ENCODE measurements at places on chromosomes 2 and 18.

GRCh38 chr2:47336259-47337238 lies 66.4 kb upstream of the MSH2 start:
- no peak for DNase-seq

DNA sequence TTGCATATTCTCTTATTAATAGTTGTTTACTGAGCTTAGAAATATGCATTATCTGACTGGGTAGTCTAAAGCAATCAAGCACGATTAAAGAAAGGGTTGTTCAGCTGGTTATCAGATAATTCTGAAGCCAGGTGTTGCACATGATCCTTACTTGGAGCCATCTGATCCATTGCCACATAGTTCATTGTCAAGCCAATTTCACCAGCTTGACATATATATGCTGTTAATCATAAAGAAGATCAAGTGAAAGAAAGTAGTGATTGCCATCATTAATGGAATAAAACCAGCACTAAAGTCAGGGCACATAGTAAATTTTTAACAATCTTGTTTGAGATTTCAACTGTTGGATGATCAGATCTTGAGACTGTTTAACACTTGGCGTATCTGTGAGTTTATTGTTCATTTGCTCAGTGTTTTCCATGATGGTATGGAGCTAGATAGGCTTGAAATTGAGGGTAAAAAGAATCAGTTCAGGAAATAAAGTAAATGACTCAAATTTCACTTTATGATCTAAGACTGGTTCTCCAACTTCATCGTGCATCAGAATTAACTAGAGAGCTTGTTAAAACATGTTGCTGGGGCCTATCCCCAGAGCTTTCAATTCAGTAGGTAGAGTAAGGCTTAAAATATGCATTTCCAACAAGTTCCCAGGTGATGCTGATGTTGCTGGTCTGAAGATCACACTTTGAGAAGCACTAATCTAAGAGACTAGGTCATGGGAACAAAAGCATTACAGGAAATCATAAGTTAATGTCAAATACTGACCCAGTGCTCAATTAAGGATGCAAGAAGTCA lies 539.6 kb downstream of the SATB2 start:
- no peak for DNase-seq

DNA sequence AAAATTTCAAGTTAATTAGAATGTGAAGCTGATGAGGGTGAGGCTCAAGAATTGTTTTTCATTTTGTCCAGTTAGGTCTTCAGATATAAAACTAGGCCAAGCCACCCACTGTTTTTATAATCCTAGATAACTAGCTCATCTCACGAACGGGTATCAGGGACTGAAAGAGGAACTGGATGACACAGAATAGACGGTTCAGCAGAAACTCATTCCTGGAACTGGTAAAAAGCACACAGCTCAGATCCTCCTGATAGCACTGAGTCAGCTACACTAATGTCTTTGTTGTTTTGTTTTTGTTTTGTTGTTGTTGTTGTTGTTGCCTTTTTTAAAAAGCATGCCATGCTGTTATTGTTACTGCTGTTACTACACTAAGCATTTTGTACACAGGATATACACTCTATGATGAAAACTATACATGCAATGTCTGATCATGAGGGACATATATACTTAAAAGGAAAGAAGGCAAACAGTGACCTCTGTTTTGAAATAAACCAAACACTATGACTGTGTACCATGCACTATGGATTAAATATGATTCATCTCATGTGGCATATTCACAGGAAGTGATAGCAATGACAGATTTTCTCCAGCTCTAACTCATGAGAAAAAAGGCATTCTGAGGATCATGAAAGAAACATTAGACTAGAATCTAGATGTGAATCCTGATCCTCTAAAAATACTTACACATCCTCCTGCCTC lies 437.6 kb downstream of the NCKAP5 start:
- DNase-seq = peak; percentile 33

DNA sequence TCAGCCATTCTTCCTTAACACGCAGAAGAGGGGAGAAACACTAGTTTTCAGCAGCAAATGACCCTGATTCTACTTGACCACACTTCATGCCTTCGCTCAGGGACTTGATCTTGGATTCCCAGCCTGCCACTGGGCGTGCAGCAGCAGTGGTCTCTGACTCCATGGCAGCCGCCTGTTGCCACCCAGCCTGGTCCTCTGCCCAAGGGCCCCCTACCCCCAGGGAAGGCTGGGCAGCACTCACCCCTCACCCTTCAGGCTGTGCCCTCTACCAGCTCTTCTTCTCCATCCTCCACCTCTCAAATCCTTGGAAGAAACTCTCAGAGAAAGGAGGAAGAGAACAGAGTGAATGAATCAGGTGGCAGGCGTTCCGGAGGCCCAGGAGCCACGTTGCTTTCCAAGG lies 32.1 kb upstream of the RPL31 start:
- no peak for DNase-seq

- no peak for DNase-seq
Observed at GRCh38 chr2:128413718-128414341, 95.2 kb upstream of the HS6ST1 start.

GRCh38 chr2:240292619-240293525 lies 142.6 kb upstream of the GPC1 start:
- DNase-seq = no peak

DNA sequence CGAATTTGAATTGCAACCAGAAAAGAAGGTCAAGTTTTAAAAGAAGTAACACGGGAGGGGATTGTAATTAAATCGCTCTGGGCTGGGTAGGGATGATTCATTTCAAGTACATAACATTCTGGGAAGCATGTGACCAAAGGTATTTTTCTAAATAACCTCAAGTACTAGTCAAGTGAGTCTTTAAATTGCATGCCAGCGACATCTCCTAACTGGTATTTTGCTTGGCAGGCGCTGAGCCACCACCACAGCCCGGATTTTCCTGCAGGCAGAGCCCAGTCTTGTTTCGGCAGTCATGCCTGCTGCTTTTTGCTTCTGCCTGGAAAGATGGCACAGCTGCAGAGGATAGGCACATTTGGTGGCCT lies 33.7 kb upstream of the NPAS2 start:
- DNase-seq = peak; percentile 95

DNA sequence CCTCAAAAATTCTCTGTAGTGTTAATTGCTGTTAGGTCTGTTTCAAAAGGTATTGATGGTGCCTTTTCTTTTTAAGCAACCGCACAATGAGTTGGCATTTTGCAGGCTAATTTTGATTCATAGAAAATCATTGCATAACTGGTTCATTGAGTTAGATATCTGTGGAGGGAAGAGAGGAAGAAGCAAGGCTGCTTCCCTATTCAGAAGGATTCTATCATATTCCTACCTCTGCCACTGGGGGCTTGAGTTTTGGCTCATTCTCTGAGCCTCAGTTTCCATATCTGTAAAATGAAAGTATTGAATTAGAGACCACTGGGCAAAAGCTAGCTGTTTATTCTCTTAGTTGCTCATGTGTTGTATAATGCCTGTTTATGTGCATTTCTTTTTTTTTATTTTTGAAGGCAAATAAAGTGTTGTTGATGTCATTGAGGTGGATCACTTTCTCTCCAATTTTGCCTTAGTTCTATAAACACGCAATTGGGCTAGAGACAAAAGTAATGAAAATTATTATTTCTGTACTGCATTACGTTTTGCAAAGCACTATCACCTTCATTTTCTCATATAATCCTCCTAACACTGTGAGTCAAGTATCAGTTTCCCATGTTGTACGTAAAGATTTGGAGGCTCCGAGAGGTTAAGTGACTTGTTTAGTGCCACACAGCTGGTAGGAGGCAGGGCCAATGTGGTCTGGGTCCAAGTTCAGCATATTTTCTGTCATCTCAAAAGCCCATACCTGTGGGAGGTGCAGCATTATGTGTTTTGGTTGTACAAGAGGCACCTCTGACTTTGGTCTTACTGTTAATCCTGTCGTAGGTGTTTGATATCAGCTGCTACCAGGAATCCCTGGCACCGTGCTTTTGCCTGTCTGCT lies 5.9 kb downstream of the TRIB2 start:
- DNase-seq = no peak

DNA sequence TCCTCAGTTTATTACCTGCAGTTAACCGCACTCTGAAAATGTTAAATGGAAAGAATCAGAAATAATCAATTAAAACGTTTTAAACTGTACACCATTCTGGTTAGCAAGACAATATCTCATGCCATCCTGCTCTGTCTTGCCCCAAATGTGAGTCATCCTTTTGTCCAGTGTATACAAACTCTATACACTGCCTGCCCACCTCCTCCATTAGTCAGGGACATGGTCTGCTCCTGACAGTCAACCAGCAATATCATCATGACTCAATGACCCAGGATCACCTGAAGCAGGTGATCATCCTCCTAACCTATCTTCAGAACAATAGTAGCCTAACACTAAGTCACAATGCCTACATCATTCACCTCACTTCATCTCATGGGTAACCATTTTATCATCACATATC lies 214.7 kb downstream of the KCNH7 start:
- no peak for DNase-seq

DNA sequence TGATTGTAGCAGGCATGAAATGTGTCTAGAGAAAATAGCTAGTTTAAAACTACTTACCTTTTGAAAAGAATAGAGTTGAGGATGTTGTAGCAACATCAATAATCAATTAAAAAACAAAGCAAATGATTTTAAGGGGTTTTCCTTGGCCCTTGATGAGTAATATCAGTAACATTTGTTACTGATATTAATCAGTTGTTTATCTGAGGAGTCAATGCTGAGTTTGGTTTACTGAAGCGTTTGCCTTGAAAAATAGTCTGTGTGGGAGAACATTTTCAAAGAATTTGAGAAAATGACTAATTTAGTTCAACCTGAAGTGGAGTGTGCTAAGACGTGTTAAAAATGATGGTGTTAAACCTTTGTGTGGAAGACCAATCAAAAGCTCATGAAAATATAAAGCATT lies 9.3 kb downstream of the PTH2R start:
- DNase-seq = no peak

- no peak for DNase-seq
Observed at GRCh38 chr2:47024046-47024445, 108.4 kb upstream of the MCFD2 start.

DNA sequence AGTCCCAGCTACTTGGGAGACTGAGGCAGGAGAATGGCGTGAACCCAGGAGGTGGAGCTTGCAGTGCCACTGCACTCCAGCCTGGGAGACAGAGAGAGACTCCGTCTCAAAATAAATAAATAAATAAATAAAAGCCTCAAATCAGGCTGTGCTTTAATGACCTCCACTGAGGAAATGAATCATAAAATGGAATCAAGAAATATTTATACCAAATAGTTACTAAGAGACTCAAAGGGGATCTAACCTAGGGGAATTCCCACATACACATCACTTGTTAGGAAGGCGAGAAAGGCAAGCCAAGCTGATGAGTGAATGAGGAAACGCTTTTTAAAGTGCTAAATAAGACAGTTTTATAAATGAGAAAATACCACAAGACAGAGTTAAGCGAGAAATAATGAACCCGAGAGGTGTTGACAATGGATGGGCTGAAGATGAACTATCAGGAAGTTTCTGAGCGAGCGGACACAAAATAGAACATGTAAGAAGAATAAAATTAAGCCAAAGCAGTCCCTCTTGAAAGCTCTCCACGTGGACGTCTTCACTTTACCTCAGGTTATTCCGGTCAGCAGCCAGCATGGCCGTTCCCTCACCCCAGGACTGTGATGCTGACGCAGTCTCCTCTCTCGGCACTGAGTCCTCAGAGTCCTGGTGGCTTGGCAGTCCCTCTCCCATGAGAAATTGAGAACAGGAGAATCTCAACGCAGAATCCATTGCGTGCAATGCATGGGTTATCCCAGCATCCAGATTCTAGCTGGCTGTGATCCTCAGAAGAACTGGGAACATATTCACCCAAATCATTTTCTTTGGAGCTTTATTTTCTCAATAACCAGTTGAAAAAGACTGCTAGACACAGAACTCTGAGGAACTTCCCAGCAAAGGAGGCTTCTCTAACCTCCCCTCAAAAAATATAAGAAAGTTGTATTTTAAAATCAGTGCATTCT lies 22.3 kb downstream of the PXDN start:
- DNase-seq = peak; percentile 91

- DNase-seq = no peak
Observed at GRCh38 chr2:49621016-49621415, 466.7 kb upstream of the FSHR start.

- peak; percentile 81 for DNase-seq
Observed at GRCh38 chr18:59547581-59548182, 149.5 kb downstream of the CCBE1 start.

- DNase-seq = peak; percentile 99
Observed at GRCh38 chr2:233350708-233351107, 3.6 kb upstream of the DGKD start.

- no peak for DNase-seq
Observed at GRCh38 chr2:191234376-191234775, 10.8 kb upstream of the MYO1B start.

DNA sequence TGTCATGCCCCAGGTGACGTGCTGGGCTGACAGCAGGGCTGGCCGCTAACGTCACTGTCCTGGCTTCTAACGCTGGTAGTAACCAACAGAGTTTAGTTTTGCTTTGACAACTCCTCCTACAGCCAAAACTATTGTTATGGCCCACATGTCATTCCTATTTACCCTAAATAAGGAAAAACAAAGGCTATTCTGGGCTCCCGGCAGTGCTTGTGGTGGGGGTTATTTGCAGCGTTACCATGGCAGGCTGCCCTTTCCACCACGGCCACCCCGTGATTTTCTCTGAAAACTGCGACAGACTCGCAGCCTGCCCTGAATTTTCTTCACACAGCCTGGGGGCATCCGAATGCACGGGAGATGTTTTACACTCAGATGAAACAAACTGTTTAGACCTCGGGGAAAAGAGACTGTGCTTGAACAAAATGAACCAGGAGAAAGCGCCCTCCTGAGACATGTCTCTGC lies 115.2 kb downstream of the FAM210A start:
- peak; percentile 44 for DNase-seq

Data from RPMI7951 (cell line).